ENCODE measurements at places on chromosomes 12 and 14. TPM values are rescaled to one million over a fixed set of nuclear protein-coding genes. Genes with fewer than 3 reads are reported as not detected.

PMEL gene
- total RNA-seq: not detected

ALDH2 gene
- total RNA-seq: 0.35 TPM

DRAM1 gene
- 1.4 TPM for total RNA-seq

OR4K14 gene
- not detected for total RNA-seq

Data from activated CD4-positive, alpha-beta T cell treated with anti-CD3 and anti-CD28 coated beads, Interleukin-2, amount 10 ng/mL, durations not matched to agents 7 days and 5 days (primary cell).